Activated T-cell treated with anti-CD3 and anti-CD28 coated beads, Interleukin-2, amount 50 U/mL, for 1 hour (primary cell): ENCODE measurements at places on chromosomes 2 and 18.

DNA sequence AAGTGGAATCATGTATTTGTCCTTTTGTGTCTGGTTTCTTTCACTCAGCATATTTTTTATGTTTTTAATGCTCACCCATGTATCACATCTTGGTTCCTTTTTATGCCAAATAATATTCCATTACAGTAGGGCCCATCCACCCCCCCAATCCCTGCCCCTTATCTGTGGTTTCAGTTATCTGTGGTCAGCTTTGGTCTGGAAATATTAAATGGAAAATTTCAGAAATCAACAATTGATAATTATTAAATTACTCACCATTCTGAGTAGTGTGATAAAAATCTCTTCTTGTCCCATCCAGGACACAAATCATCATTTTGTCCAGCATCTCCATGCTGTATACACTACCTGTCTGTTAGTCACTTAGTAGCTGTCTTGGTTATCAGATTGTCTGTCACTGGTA, 66.7 kb downstream of the BIRC6 start:
- no peak for DNase-seq

DNA sequence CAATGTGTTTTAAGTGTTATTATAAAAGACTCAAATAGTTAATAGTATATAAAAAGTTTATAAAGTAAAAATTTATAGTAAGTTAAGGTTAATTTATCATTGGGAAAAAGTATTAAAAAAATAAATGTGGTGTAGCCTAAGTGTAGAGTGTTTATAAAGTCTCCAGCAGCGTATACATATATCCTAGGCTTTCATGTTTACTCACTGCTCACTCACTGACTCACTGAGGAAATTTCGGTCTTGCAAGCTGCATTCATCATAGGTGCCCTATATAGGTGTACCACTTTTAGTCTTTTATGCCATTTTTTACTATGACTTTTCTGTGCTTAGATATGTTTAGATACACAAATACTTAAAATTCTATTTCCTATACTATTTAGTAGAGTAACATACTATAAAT, 866.0 kb downstream of the CBLN2 start:
- no peak for DNase-seq

DNA sequence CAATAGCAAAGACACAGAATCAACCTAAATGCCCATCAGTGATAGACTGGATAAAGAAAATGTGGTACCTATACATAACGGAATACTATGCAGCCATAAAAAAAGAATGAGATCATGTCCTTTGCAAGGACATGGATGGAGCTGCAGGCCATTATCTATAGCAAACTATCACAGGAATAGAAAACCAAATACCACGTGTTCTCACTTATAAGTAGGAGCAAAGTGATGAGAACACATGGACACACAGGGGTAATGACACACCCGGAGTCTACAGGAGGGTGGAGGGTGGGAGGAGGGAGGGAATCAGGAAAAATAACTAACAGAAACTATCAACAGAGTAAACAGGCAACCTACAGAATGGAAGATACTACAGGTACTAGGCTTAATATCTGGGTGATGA, 46.6 kb upstream of the MAL start:
- no peak for DNase-seq

GRCh38 chr2:75042823-75043222, 84.4 kb downstream of the POLE4 start:
- no peak for DNase-seq

GRCh38 chr18:68533641-68534040, 181.3 kb downstream of the TMX3 start:
- no peak for DNase-seq

DNA sequence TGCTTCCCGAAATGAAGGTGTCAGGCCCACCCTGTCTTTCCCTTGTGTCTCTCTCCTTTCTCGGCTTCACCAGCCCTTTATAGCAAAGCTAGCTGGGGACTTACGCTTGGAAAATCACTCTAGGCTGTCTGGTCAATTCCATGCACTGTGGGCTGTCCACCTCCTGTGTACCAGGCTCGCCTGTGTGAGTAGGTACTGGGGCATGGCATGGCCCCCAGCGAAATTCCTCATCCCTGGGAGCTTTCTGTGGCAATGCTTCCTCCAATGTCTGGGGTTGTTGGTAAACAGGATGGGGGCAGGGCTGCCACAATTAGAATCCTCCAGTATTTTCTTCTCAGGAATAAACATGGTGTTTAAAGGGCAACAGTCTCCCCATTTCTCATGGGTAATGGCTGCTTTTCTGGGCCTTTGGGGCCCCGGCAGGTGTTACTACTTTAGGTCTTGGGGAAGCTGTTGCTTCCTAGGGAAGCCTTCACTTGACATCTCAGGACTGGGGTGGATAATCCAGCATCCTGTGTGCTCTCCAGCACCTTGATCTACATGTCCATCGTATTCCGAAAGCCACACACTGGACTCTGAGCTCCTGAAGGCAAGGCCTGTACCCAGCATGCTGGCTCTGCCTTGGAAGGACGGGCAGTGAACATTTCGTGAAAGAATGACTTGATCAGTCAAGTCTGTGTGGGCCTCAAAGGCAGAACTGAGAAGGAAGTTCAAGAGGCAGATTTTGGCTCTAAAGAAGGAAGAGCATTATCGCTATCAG, 21.1 kb downstream of the RHOB start:
- no peak for DNase-seq

DNA sequence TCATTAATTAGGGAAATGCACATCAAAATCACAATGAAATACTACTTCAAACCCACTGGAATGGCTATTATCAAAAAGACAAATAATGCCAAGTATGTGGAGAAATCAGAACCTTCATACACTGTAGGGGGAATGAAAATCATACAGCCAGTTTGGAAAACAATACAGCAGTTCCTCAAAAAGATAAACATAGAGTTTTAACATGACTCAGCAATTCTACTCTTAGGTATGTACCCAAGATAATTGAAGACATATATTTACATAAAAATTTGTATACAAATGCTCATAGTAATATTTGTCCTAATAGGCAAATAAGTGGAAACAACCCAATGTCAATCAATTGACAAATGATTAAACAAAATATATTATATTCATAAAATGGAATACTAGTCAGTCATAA, 45.4 kb upstream of the SATB2 start:
- DNase-seq = no peak

- no peak for DNase-seq
Measured at GRCh38 chr2:124289615-124290014, 264.5 kb downstream of the CNTNAP5 start.

DNA sequence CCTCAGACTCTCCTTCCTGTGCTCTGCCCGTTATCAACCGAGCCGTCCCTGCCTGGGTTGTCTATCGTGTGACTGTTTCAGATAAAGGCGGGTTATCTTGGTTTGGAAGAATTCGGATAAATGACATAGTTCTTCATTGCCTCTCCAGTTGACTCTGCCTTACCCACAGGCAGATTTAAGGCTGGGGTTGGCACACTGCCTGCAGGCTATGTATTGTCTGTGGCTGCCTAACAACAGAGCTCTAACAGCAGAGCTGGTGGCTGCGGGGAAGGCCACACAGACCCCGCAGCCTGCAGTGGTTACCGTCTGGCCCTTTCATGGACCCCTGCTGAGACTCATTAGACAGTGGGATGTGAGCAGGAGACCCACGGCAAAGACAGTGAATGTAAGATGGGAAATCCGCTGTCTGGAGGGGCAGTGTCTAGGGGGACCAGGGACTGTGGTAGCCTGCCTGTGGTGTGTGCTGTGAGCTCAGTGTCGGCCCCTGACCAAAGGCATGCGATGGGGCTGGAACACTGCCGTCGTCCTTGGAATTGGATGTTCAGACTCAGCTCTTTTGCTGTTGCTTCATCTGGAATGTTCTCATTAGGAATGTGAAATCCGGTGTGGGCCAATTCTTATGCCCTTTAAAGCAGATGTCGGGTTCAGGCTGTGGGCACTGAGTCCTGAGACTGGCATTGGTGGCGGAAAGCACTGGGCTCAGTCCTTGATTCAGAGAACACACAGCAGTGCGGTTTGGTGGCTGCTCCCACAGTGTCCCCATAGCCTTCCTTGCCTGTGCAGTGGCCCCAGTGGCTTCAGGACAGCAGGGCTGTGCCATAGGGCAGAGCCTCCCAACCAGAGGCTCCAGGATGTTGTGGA, 44.5 kb downstream of the SH3RF3 start:
- no peak for DNase-seq

DNA sequence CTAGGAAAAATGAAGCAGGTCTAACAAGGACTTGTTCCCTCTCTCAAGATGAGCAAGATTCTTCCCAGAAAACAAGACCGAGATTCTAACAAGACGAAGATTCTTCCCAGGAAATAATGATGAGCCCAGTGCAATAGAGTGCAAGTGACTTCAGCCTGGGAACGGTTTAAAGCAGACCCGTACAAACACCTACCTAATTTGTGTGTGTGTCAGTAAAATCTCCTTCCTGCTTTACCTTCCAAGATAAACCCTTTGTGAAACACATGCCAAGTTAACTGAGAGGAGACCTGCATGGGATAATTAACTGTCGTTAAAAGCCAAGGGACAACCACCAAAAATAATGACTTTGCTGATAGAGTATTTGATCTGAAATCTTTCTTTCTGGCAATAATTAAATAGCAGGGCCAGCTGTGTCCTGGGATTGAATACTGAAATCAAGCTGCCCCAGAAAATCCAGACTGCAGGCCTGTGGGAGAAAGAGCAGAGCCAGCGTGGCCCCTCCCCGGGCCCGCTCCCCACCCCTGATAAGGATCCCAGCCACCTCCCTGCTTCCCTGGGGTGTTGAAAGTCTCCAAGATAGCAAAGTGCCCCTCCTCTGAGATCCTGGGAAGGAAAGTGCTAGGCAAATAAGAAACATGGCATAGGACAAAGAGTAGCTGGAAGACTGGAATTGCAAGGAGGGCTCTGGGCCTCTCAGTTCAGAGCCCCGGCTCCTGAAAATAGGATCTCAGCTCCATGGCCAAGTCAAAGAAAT, 145.5 kb downstream of the CYP26B1 start:
- DNase-seq = no peak

DNA sequence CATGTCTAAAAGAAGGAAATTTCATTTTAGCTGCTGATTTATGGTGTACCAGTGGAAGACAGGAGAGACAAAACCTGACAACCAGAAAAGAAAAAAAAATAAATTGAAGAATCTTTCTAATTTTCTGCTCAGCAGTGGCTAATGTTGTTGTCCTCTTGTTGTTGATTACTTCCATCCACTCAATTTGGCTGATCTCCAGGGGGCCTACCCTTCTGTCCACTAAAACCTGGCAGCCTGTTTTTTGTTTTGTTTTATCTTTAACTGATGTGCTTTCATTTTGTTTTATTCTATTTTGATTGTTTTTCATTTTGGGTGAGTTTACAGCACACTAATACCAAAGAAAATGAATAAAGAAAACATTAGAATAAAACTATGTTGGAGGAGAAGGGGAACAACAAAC, 27.4 kb downstream of the TFPI start:
- DNase-seq = no peak

DNA sequence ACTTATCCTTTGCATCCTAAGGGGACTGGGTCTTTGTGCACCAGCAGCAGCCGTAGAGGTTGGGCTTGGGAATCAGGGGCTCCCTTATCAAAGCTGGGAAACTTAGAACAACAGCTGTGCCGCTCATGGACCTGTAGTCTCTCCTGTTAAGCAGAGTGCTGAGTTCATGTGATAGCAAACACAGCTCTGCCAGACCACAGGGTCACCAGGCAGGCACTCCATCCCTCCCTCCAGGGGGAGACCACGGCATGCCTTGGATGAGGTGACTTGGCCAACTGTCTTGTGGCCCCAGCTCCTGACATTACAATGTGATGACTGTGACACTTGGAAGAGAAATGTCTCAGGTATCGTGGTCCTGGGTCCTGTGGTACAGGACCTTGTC, 60.0 kb downstream of the DGKD start:
- DNase-seq = no peak

- DNase-seq = no peak
Measured at GRCh38 chr18:79796016-79796415, 1.7 kb upstream of the KCNG2 start.

DNA sequence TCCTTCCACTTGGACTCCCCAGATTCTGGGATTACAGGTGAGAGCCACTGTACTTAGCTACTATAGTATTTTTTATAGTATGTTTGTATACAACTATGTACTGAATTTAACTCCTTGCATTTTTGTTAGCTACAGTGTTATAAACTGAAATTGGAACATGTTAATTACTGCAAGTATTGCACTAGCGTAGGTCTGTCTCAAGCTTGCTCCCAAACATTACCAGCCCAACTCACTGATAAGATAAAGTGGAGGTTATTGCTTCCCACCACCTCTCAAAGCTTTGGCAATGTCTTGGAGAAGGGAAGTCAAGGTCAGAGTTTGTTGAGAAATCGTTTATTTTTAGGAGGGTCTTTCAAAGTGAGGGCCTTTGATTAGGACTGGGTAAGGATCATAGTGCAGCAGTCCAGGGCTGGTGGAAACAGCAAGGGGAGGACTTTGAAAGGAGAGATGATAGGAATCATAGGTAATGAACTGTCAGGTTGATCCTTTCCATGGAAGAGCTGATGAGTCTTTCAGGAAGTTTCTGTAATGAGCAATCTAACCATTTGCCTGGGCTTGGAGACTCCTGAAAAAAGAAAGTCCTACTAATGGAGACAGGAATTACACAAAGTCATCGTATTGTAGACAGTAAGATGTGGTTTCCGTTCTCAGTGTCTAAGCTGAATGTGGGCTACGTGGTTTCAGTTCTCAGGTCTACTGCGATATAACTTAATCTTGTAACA, 257.1 kb downstream of the MYO3B start:
- no peak for DNase-seq

DNA sequence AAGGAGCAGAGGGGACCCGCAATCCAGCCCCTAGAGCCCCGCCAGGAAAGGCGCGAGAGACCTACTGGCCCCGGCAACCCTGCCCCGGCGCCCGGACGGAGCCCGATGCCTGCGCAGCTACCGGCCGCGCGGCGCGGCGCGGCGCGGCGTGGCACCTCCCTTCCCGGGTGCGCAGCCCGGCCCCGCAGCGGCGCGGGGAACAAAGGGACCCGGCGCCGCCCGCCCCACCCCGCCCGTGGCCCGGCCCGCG, 307 bp downstream of the CDH2 start:
- no peak for DNase-seq

- no peak for DNase-seq
Measured at GRCh38 chr2:198991431-198991830, 466.3 kb downstream of the SATB2 start.

DNA sequence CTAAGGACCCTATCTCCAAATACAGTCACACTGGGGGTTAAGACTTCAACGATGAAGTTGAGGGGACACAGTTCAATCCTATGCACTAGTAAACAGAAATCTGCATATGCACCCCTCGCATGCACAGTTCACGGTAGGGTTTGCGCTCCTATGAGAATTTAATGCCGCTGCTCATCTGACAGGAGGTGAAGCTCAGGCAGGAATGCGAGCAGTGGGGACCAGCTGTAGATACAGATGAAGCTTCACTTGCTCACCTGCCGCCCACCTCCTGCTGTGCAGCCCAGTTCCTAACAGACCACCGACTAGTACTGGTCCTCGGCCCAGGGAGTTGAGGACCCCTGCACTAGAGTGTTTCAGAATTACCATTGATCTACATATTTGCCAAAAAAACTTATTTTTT, 40.0 kb upstream of the FAHD2A start:
- no peak for DNase-seq
